ENCODE measurements at places on chromosomes 5 and 9.

- no peak for DNase-seq
These were observed 191.0 kb downstream of the RAB3C start for GRCh38 chr5:58773744-58774441.

DNA sequence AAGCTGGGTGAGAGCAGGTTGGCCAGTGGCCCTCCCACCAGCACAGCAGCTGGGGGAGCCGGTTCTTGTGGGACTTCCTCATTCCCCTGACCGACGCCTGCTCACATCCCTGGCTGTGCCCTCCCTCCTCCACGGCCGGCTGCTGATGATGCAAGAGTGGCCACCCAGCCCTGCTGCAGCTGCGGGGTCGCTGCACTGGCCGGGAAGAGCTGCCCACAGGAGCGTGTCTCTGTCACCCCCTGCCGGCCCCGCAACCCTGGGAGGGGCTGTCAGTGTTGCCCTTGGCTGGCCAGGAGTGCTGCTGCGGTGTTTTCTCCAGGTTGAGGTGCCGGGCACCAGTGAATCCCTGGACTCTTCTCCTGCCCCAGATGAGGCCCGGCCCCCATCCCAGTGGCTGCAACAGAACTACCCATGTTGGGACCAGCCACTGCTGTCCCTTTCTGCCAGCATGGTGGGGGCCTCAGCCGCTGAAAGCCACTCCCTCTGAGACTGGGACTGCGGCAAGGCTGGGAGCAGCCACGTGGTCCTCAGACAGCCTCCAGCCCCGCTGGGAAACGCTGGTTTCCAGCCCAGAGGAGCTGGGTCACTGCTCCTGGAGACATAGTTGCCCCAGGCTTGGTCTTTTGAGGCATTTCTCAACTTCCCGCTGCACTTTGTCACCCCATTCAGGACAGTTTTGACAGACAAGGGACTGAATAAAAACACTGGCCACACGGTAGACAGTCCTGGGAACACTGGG lies 739 bp downstream of the CARD9 start:
- peak; percentile 93 for DNase-seq

- no peak for DNase-seq
These were observed 35.3 kb downstream of the COL5A1 start for GRCh38 chr9:134676886-134677285.

DNA sequence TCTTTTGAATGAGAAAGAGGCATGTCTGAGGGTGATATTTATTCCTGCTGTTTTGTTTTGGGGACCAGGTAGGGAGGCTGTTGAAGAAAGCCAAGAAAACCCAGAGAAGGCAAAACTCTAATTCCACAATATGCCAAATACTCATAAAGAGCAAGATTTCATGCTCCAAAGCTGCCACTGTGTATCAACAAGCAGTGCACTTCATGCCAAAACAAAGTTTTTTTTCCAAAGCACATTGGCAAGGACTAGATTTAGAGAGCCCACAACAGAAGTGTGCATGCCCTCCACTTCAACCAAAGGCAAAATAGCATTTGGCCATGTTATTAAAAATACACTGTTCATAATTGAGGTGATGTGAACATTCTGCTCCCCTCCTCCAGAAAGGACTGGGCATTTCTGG lies 229.9 kb downstream of the EBF1 start:
- DNase-seq = no peak

DNA sequence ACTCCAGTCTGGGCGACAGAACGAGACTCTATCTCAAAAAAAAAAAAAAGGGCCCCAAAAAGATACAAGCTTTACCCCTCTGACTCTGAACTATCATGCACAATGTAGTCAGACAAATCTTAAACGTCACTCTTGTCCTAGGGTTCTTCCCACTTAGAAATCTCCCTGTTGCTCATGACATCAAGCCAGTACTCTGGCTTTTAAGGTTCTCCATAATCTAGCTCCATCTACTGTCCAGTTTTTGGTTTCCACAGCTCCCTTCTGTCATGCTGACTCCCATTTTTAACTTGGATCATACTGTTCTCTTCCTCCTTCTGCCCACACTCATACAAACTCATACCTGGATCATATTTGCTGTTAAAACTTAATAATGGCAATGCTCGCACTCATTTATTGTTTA lies 156.7 kb upstream of the TLX3 start:
- DNase-seq = no peak

- DNase-seq = no peak
These were observed 19.7 kb downstream of the RIOK2 start for GRCh38 chr5:97163360-97163764.

GRCh38 chr5:176490301-176490700 lies 42.1 kb downstream of the FAF2 start:
- DNase-seq = no peak

DNA sequence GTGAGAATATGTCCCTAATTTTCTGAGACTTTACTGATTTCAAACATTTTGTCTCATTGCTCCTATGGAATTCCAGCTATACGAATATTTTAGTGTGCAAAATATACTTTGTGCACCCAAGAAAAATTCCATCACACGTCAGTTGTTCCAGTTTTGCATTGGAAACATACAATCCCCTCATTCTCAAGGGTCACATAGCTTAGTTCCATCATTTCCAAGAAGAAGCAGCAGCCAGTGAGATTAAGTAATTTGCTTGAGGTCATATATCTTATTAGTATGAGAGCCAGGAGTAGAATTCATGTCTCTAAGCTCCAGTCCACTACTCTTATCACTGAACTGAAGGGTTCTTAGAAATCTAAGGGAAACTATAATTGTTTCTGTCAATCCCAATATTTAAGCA lies 746.7 kb upstream of the C9orf72 start:
- DNase-seq = no peak

- no peak for DNase-seq
These were observed 97.9 kb downstream of the CACNA1B start for GRCh38 chr9:137975527-137975913.

DNA sequence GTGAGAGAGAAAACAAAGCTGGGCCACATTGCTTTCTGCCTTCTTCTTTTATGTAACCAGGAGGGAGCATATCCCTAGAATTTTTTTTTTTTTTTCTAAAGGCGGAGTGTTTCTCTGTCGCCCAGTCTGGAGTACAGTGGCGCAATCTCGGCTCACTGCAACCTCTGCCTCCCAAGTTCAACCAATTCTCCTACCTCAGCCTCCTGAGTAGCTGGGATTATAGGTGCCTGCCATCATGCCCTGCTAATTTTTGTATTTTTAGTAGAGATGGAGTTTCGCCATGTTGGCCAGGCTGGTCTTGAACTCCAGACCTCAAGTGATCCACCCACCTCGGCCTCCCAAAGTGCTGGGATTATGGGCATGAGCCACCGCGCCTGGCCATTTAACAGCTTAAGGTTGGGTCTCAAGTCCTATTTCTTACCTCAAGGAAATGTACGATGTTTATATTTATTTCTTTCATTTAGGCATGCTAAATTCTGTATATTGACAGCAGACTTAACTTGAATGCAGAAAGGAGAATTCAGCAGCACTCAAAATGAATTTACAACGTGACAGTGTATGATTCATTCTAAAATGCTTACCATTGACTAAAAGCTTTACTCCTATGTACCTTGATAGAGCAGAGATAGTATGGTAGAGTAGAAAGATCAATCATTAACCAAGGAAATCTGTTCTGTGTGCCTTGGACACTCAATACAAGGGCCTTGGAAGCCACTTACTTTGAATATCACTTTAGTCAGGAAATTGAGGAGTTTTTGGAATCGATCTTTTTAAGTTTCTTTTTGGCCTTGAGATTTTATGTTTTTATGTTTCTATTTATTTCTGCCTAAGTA lies 100.9 kb downstream of the F2RL2 start:
- no peak for DNase-seq

DNA sequence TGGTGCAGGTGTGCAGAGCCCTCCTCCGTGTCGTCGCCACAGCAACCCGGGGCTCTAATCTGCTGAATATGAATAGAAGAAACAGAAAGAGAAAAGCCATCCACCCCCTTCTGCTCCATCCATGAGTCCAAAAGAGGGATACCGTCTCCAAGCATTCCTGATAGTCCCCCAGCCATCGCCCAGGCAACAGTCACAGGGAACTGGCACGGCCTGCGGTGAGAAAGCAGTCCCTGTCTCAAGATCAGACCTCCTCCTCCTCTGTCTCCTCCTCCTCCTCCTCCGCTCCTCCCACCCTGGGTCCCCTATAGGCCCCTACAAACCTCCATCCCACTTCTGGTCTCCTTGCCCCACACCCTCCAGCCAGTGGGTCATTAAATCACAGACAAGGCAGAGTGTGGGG lies 308.1 kb upstream of the MPDZ start:
- DNase-seq = no peak

DNA sequence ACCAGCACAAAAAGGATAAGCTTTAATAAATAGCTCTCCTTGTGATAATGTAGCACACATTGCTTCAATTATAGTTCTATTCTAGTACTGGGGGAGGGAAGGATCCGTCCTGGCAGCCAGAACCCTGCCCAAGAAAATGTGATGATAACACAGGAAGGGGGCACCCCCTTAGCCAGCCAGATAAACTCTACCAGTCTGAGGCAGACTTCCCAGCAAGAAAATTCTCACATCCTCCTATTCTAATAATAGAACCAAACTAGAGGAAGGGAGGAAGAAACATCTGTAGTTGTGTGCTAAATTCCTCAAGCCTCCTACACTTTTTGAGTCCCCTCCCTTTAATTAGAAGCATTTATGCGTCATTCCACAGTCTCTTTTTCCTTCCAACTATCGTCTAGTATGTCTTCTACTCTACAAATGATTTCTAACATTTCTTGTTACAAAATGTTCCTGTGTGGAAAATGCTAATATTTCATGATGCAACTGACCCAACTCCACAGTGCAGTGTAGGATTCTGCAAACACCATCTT lies 261.0 kb downstream of the SEMA5A start:
- no peak for DNase-seq

GRCh38 chr5:55855509-55855908 lies 4.4 kb downstream of the IL31RA start:
- DNase-seq = no peak

- DNase-seq = no peak
These were observed 83.9 kb downstream of the ANGPTL2 start for GRCh38 chr9:127038531-127038930.

DNA sequence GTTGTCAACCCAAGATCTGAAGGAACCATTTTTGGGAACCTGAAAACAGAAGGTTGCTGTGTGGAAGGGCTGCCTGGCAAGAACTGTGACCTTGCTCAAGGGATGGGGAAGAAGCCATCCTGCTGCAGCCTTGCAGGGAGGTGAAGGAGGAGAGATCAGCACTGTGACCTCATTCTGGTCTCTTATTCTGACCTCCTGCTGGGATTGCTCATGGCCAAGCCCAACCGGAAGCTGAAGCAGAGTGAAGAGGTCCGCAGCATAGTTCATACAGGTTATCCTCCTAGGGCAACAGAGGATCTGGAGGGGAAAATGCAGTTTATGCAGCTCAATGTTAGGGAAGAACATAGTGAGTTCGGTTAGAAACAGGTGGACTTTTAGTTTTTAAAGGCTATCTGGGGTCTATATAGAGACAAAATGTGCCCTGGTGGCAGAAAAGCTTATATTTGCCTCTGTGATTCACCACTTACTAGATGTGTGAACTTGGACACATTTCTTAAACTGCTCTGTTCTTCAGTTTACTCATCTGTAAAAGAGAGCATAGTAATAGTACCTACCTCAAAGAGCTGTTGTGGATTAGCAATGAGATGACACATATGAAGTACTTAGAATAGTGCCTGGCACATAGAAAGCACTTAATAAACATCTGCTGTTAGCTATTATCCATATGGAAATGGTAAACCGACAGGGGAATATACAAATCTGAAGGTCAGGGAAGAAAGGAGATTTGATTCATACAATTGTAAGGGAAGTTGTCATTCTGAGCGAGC lies 57.9 kb upstream of the BNC2 start:
- DNase-seq = no peak

DNA sequence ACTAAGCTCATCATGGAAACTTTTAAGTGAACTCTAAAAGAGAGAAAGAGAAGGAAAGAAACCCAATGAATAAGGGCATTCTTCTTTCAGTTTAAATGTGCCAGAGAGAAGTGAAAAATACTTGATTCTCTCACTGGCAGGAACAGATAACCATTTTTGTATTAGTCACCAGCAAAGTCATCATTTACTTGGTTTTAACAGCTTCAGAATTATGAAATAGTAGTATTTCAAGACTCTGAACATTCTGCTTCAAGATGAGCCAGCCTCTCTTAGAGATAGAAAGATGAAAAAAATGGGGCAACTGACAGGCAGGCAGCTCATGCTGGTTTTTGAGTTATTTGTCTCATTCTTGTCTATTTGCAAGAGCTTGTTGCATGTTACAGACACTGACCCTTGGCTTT lies 103.5 kb downstream of the GCNT1 start:
- peak; percentile 72 for DNase-seq

GRCh38 chr9:104326912-104327311 lies 177.2 kb upstream of the OR13F1 start:
- no peak for DNase-seq

- DNase-seq = no peak
These were observed 217.4 kb downstream of the SLIT3 start for GRCh38 chr5:169083394-169084018.

DNA sequence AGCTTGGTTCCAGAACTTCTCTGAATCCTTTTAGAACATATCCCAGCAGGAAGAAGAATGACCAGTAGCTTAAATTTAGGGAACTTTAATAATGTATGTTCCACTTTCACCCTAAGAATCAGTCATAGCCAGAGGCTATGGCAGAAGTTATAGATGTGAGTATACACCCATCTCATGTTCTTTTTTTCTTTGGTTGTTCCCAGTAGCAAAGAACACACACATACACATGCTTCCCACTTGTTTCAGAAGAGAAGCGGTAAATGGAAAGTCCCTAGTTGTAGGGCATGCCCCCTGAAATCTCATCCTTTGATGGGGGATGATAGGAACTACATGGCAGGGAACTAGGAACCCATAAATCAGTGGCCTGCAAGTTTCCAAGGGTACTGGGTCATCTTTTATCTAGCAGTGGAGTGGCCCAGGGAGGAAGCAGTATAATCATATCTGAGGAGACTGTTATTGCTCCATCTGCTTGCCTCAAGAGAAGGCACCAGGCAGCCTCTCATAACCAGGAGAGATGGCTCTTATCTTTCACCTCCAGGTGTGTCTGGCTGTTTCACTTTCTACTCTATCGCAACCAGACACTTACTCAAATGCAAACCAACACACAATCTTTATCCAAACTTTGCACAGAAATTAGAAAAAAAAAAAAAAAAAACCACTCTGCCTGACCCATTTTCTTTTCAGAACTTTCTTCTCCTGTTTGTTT lies 109.5 kb downstream of the SNCAIP start:
- no peak for DNase-seq

DNA sequence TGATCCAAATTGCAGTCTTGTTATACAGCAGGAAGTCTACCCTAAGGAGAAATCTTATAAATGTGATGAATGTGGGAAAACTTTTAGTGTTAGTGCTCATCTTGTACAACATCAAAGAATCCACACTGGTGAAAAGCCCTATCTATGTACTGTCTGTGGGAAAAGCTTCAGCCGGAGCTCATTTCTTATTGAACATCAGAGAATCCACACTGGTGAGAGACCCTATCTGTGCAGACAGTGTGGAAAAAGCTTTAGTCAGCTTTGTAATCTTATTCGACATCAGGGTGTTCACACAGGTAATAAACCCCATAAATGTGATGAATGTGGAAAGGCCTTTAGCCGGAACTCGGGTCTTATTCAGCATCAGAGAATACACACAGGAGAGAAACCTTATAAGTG lies 10.4 kb downstream of the ZNF189 start:
- no peak for DNase-seq

Data from HL-60 (cell line).